ENCODE measurements at places on chromosomes 2 and 18.

- peak; percentile 80 for DNase-seq
These were observed 123.2 kb downstream of the SMAD7 start for GRCh38 chr18:48827291-48828193.

DNA sequence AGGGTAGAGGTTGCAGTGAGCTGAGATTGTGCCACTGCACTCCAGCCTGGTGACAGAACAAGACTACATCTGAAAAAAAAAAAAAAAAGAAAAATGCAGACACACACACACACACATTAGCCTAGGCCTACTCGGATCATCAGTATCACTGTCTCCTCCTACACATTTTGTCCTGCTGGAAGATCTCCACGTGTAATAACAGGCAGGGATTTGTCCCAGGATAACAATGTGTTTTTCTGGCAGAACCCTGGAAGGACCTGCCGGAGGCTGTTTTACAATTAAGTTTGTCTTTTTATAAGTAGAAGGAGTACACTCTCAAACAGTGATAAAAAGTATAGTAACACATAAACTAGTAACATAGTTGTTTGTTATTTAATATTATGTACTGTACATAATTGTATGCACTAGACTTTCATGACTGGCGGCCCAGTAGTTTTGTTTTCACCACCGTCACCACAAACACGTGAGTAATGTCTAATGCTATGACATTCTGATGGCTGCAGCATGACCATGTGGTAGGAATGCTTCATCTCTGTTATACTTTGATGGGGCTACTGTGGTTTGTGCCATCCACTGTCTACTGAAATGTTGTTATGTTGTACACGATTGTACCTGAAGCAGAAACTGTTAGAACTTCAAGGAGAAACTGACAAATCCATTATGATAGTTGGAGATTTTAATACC lies 130.6 kb downstream of the ATP9B start:
- peak; percentile 71 for DNase-seq

DNA sequence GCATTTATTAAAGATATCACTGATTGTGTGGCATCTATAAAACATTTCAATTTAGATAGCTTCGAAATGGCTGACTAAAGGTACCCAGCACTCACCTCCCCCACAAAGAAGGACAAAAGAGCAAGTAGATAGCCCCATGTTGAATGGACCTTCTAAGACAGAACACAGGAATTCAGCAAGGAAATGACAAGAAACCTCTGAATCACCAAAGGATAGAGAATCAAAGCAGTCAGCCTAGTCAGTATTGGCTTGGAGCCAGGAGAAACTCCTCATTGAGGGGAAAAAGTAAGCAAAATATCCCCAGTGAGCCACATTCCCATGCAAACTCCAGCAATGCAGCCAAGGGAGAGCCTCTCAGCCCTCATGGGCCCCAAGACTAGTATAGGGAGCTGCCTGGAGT lies 113.7 kb downstream of the BARD1 start:
- peak; percentile 14 for DNase-seq

DNA sequence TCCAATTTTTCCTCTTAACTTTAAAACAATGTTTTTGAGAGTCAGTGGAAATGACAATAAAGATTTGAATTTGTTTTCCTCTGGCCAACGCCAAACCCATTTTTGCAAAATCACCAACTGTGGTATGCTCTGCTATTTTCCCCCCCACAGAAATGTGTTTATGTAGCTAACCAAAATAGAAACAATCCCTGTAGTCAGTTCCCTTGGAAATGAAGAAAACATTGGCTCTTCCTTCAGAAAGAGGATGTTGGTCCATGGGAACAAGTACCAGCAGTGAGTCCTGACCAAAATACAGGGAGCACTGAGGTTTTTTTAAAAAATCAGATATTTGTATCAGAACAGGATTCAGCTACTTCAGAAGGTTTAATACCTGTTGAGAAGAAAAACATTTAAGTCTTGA lies 65.3 kb downstream of the SLC40A1 start:
- no peak for DNase-seq
